ENCODE measurements at places on chromosomes 2 and 18. TPM values are rescaled to one million over a fixed set of nuclear protein-coding genes. Genes with fewer than 3 reads are reported as not detected.

Gene NTSR2
- not detected for polyA plus RNA-seq

Gene UGT1A9
- not detected for polyA plus RNA-seq

Gene ANKRD62
- 0.01 TPM for polyA plus RNA-seq

Gene PAX8
- polyA plus RNA-seq = 2.1 TPM

Gene UPP2
- polyA plus RNA-seq = 0.04 TPM

Gene STEAP3
- 1.4 TPM for polyA plus RNA-seq

Gene SULT1C4
- polyA plus RNA-seq = 18.0 TPM

Gene NEU4
- polyA plus RNA-seq = 0.67 TPM

Gene C1QL2
- polyA plus RNA-seq = 0.18 TPM

GRCh38 chr2:233822781-233823730 is 31.3 kb downstream of the HJURP start:
- peak; percentile 16 for DNase-seq

GRCh38 chr18:58097121-58097906 is 53.3 kb downstream of the NEDD4L start:
- DNase-seq = no peak

DNA sequence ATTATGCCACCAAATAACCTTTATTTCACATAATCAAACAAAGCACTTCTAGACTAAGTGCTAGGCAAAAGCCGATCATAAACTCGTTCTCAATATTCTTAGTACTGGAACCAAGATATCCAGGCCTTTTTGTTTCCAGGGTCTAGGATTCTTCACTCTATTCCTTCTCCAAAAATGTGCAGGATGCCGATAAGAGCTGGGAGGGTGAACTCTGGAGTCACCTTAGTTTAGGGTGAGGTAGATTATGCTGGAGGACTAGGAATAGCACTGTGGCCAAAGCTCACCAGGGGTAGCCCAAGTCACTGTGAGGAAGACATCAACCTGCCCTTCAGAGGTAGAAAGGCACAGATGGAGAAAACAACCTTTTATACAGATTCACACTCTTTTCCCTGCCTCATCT is 37.3 kb downstream of the LONRF2 start:
- no peak for DNase-seq

DNA sequence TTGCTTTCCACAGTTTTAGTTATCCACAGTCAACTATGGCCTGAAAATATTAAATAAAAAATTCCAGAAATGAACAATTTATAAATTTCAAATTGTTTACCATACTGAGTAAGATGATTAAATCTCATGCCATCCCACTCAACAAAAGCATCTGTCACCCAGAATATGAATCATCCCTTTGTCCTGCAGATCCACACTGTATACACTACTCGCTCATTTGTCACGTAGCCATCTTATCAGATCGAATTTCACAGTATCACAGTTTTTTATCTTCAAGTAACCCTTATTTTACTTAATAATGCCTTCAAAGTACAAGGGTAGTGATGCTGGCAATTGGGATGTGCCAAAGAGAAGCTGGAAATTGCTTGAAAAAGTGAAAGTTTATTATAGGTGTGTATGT is 291.8 kb upstream of the LRATD1 start:
- no peak for DNase-seq

GRCh38 chr18:31490833-31491232 is 7.1 kb upstream of the DSG2 start:
- peak; percentile 42 for DNase-seq

- no peak for DNase-seq
Measured at GRCh38 chr2:75055142-75055819, 96.8 kb downstream of the POLE4 start.

DNA sequence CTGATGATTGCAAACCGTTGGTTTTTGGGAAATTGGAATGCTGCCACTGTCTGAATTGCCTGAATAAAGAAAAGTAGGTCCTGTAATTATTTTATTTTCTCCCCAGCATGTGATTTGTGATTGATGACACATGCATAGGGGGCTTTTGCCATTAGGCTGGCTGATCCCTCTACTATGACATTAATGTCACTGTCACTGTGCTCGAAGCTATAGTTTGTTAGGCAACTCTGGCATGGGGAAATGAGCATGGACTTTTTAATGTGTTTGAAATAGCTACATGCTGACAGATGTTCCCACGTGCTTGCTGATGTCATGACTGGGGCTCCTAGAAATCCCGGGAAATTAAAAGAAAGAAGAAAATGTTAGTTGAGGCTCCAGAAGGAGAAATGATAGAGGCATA is 99.1 kb downstream of the HRH4 start:
- no peak for DNase-seq

- DNase-seq = no peak
Measured at GRCh38 chr2:170818752-170819470, 2.2 kb downstream of the GAD1 start.
